B cell (primary cell): ENCODE measurements at places on chromosomes 7 and 10. TPM values are rescaled to one million over a fixed set of nuclear protein-coding genes. Genes with fewer than 3 reads are reported as not detected.

GRCh38 chr7:134435161-134435920 is 23.6 kb downstream of the AKR1B1 start:
- DNase-seq: no peak

DNA sequence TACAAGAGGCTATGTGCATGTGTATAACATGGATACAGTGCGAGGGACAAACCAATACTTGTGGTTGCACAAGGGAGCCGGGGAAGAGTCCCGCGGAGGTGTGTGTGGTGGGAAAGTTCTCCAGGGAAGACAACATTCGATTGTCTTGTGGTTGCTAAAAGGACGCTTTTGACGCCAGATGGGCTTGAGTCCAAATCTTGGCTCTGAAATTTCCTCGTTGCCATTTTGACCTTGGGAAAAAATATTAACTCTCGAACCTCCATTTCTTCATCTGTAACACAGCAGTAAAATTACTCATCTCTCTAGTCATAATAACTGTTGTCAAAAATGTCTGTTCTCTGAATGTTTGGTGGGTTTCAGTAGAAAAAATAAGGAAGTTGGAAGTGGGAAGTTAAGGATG is 16.5 kb downstream of the PLXDC2 start:
- no peak for DNase-seq

DNA sequence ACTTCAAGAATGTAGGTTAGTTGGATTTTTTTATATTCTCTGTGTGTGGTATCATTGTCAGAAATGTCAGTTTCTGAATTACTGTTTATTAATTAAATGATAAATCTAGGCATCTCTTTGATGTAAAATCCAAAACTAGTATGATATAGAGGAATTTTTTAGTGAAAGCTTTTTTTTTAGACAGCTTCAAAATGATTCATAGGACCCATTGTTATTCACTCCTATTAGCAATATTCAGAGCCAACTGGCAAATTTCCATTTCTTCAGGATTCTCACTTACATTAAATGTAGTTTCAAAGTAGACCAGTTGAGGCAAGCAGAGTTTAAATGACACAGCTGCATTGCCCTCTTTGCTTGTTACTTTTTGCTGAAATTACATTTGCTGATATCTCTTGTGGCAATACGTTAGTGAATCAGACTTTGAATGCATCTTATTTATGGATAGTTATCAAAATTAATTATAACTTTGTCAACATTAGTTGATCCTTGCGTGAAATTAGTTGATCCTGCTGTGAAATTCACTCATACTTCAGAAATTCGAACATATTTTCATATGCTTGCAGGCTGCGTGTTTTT is 20.3 kb downstream of the ZNF277 start:
- DNase-seq: no peak

DNA sequence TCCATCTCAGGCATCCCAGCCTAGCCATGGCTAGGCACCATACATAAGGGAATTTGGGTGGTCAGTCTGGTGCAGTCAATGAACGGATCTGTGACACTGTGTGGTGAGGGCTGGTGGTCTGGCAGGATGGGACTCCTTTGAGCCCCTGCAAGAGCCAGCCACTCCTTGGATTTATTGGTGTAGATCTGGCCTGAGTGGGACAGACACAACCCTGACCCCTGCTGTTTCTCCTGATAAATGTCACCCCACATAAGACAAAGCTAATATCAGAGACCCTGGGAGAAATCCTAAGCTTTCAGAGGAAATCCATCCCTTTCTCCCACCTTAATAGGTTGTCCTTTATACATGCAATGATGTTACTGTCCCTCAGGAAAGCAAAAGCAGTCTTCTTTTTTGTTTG is 2.3 kb downstream of the FBXO24 start:
- no peak for DNase-seq

AMPH gene
- total RNA-seq: not detected in 2 replicates

- no peak for DNase-seq
Observed at GRCh38 chr10:56728349-56728748, 367.3 kb upstream of the ZWINT start.

GPR22 gene
- not detected in 2 replicates for total RNA-seq

NPFFR1 gene
- not detected in 2 replicates for total RNA-seq

DNA sequence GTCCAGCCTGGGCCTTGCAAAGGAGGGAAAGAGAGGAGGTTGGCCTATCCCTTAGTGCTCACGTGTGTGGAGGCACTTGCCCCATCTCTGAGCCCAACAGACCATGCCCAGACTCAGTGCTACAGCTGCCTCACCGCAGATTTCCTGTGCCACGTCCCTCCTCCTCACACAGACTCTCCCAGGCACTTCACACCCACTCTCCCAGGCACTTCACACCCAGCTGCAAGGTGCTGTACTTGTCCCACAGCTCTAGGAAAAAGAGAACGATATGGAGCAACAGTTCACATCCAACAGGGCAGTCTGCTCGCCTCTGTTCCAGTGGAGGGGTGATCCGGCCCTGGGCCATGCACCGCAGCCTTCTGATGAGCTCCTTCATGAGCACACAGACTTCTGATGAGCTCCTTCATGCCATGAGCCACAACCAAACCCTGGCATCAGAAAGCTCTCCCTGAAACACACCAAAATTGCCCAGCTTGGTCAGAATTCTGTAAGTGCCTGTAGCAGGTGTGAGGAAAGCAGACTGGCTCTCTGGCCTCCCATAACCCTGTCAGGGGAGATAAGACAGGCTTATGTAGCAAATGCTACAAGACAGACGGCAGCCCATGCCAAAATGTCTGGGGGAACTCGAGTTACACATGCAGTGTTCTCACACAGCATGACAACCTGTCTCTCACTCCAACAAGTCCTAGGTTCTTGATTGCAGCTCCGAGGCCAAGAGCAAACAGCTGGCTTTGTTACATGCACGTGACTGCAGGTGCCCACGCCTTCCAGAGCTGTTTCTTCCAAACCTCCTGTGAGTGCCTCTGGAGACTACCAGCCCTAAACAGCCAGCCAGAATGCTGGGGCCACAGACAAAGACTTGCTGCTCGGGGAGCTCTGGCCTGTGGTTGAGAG is 348.5 kb downstream of the GRID1 start:
- DNase-seq: no peak

DNA sequence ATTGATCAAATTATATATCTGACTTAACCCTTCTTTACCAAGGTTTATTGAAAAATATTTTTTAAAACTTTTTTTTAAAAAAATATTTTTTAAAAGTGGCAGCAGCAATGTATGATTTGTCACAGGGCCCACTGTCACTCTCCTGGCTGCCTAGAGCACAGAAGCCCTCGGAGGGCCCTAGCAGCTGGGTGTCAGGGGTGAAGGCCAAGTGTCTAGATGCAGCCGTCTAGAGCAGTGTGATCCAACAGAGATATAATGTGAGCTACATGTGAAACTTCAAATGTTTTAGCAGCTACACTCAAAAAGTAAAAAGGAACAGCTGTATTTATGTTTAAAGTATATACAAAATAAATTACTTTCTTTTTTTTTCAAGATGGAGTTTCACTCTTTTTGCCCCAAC is 112.7 kb downstream of the ARHGAP22 start:
- DNase-seq: no peak

DNA sequence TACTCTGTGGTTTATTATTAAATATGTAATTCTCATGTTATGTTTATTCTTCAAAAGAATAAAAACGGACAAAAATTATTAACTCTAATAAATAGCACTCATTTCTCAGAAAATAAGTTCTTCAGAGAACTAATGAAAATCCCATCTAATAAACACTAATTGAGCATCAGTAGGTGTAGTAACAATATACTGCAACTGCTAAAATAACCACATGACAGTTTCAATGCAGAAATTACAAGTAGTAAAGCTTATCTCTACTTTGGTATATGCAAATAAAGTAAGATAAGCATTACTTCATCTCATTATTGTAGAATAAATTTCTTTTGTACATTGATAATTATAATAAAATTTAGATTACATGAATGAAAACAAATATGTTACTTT is 56.4 kb upstream of the DKK1 start:
- DNase-seq: no peak

DNA sequence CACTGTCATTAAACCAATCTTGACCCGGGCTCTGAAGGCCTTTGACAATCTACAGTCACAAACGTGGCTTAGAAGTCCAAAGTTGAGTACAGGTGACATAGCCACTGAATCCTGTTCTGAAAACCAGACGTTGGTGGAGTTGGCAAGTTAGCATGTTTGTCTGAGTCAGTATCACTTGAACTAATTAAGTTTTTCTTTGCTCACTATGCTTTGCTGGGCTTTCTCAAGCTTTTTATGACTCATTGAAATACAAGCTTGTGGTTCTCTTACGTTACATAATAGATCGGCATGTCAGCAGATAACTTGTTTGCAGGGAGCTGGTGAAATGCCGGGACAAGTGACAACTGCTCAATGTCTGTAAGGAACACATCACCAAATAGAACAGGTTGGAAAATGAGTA is 53.8 kb downstream of the ARL5B start:
- no peak for DNase-seq

- DNase-seq: no peak
Observed at GRCh38 chr7:67407392-67408071, 410.9 kb downstream of the TYW1 start.

DNA sequence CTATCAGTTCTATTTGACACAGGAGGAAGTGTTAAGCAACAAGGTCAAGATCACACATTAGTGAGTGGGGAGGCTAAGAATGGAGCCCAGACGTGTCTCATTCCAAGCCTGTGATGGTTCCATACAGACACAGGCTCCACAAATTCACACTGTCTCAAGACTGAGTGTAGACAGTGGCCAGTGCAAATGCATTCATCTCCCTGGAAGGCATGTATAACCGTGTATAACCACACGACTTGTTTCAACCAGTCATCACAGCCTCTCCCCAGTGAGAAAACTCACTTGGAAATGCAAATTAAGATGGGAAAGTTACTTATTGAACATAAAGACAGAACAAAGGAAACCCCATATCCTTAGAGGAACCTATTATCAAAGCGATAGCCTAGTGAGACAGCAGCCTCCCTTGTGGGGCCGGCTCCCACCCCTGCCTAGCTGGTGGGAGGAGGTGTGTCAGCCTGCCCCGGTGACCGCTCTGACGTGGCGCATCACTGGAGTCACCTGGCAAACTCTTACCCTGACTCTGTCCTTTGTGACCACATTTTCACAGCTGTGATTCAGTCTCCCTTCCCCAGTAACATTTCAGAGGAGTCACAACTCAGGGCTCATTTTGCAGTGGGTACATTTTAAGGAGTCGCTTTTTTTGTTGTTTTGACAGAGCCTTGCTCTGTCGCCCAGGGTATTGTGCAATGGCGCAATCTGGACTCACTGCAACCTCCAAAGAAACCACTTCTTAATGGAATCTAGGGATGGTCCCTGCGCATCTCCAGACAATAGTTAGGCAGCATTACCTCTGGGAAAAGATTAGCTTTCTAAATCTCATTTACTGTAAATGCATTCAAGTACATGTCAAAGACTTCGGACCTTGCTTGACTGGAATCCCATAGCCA is 126.6 kb upstream of the PARD3 start:
- no peak for DNase-seq

DNA sequence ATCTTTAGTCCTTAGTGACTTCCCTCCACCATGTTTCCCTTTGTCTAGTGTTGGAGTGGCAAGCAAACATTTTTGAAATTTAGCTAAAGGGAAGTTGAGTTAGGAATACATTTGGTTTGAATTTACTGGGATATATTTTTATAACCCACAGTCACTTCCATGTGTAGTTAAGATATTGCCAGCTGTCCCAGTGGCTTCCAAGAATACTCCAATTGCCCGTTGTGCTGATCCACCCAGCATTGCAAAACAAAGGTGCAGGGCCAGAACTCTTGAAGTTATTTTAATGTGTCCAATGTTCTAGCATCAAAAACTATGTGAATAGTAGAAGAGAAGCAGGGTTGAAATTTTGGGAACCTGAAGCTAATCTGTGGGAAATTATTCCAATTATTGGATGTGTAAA is 2.5 kb upstream of the P4HA1 start:
- DNase-seq: no peak

ANKRD61 gene
- not detected in 2 replicates for total RNA-seq

DNA sequence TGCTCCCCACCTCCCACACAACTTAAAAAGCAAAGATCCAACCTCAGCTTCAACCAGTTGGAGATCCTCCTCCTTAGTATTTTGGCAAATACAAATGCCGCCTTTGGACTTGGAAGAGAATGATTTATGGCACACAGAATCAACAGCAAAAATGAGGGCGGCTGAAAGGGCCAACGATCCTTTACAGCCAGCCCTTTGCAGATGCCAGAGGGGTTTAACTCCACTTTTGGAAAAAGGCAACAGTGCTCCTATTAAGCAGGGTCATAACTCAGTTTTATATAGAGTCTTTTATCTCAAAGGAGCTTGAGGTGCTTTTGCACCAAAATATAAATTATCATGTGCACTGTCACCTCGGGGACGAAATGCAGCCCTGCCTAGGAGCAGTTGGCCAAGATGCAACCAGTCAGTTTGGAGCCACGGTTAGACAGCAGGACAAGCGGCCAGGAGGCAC is 56.7 kb upstream of the JCAD start:
- no peak for DNase-seq

ASB10 gene
- total RNA-seq: not detected in 2 replicates

- DNase-seq: peak; percentile 41
Observed at GRCh38 chr7:44244282-44244681, 43.5 kb downstream of the YKT6 start.

DNA sequence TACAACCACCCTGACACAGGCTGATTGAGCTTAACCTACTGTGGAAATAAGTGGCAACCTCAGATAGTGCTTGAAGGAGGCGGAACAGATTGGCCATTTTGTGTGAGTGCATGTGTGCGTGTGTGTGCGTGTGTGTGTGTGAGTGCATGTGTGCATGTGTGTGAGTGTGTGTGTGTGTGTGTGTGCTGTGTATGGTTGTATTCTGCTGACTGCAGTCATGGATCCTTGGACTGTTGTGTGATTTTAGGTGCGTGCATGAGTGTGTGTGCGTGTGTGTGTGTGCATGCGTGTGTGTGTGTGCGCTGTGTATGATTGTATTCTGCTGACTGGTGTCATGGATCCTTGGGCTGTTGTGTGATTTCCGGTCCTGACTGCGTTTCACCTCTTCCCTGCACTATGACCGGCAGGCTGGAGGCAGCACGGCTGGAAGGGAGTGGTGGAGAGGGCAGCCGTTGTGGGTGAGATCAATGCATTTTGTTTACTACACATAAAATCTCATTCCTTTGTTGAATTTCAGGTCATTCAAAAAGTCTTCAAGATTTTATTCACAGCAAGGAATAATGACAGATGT is 6.3 kb downstream of the IQCE start:
- DNase-seq: no peak

SPDYE16 gene
- total RNA-seq: 0.53 and 0.69 TPM in 2 replicates

GALNT17 gene
- total RNA-seq: not detected in 2 replicates
